Hypothalamus (tissue), 51 donors: ENCODE measurements at places on chromosomes 3 and 15.

DNA sequence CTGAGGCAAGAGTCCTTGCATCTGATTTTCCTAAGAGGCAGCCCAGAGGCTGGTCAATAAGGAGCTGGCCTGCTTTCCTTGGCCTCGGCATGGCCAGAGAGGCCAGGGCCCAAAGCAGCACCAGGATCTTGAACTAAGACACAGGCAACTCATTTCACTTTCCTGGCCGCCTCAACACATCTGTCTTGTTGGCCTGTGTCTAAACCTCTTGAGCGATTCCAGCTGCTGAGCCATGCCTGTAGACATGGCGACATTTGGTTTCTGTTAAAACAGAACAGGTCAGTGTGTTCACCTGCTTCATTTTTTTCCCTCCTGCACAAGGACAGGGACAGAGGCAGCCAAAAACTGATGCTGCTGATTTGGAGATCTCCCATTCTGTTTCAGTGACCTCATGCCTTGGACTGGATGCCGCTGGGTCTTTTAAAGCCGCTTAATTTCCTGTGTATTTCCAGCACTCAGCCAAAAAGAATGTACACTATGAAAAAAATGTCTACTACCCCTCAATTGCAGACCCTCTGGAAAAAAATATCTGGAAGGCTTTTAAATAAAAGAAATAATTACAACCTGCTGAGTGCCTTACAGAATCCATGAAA, 266.6 kb upstream of the ICE2 start:
- no peak for DNase-seq

DNA sequence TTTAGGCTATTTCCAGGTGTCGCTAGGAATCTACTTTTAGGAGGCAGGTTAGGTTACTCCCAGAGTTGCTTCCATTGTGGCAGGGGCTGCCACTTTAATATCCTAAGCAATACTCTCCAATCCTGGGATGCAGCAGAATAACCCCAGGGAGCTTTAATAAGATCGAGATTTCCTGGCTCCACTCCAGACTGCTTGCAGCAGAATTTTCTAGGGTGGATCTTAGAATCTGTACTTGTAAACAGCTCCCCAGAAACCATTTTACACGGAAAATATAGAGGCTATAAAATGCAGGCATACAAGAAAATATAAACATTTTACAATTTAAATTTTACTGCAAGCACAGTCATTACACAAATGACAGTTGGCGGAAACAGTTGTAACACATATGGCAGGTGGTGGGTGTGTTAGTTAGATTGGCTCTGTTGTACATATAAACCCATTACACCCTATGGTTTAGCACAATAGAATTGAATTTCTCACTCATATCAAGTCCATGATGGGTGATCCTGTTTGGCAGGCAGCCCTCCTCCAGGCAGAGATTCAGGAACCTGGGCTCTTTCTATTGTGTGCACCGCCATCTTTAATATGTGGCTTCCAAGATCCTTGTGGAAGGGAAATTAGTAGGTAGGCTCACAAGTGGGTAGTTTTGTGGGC, 35.0 kb upstream of the TNFAIP8L3 start:
- DNase-seq: no peak

GRCh38 chr3:170632780-170633179, 46.9 kb upstream of the SLC7A14 start:
- DNase-seq: no peak

- no peak for DNase-seq
Measured at GRCh38 chr3:193865896-193866480, 270.0 kb upstream of the HES1 start.

DNA sequence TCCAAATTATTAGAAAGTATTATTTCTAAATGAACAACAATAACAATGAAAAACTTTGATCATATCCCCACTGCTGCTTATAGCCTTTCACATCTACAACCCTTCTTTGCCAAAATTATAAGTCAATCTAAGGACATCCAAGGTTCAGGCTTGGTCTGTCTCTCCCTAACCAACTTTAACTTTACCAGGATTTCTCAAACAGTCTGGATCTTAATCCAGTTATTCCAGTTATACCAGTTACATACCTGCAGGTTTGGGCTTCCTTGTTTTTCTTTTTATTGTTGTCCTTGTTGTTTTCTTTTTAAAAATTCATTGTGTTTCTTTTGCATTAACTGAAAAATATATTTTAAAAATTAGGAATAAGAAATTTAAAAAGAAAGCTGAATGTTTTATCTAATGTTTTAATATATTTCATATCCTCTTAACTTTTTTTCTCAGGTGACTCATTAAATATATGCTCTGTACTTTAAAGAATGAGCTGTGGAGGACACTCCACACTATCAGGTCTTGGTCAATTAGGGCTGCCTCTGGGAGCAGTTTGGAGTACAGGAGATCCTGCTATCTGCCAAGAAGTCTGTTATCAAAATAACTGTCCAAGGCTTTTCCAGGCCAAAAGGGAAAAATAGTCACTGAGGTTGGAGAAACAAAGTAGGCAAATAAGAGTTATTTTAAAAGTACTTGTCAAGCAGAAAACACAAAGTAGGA, 421.4 kb downstream of the EPHA6 start:
- no peak for DNase-seq
